ENCODE measurements at places on chromosomes 12 and 14. TPM values are rescaled to one million over a fixed set of nuclear protein-coding genes. Genes with fewer than 3 reads are reported as not detected.

Gene SERPINA1
- total RNA-seq: 10.3 TPM

Gene SMOC1
- total RNA-seq: 0.13 TPM

Gene BDKRB2
- total RNA-seq: 2.5 TPM

Gene TAS2R8
- total RNA-seq: not detected

Gene ARMH4
- total RNA-seq: 15.8 TPM

Gene TMPO
- total RNA-seq: 174 TPM

Gene FERMT2
- 73.2 TPM for total RNA-seq

Gene KRT85
- total RNA-seq: not detected

Gene SLC17A8
- total RNA-seq: not detected

Gene TPH2
- total RNA-seq: not detected

Gene COCH
- 3.4 TPM for total RNA-seq

Gene GPRC5D
- not detected for total RNA-seq

Gene TAS2R50
- 0.98 TPM for total RNA-seq

Gene SERPINA12
- total RNA-seq: not detected

Gene MMP14
- total RNA-seq: 526 TPM

Gene KRT82
- not detected for total RNA-seq

Gene SERPINA10
- not detected for total RNA-seq

Gene NTS
- total RNA-seq: not detected

Gene SLC6A15
- total RNA-seq: 0.65 TPM

Gene FSCB
- total RNA-seq: 0.25 TPM

Gene PIANP
- 2.9 TPM for total RNA-seq

Gene CDKN3
- total RNA-seq: 6.5 TPM

Gene RD3L
- total RNA-seq: not detected

Data from mesangial cell (primary cell).